Activated T-helper 17 cell treated with anti-CD3 and anti-CD28 coated beads, Interleukin-2, amount 50 U/mL, for 72 hours (primary cell): ENCODE measurements at places on chromosomes 6 and 20. TPM values are rescaled to one million over a fixed set of nuclear protein-coding genes. Genes with fewer than 3 reads are reported as not detected.

MCCD1 gene
- total RNA-seq = not detected

C20orf96 gene
- total RNA-seq = 5.2 TPM

- no peak for ATAC-seq
Observed at GRCh38 chr6:154824076-154824475, 90.9 kb downstream of the SCAF8 start.

GRCh38 chr6:149483334-149483725 is 1.5 kb downstream of the ZC3H12D start:
- no peak for ATAC-seq
